ENCODE measurements at places on chromosomes 1 and 21.

DNA sequence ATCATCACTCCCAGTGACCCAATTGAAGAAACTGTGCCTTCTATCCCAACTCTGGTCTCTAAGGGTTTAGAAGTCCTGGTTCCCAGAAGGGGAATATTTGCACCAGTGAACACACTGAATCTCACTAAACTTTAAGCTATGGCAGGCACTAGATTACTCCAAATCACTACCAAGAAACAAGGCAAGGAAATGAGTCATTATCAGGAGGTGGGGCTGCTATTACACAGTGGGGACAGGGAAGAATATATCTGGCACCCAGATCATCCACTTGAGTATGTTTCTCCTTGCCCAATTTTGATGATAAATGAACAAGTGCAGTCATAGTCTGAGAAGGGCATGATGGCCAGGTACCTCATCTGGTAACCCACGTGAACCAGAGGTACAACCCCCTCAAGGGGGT, 7.0 kb downstream of the MRPL9 start:
- no peak for DNase-seq

- DNase-seq, result no peak
These were observed 322 bp downstream of the C1orf162 start for GRCh38 chr1:111474106-111474505.

DNA sequence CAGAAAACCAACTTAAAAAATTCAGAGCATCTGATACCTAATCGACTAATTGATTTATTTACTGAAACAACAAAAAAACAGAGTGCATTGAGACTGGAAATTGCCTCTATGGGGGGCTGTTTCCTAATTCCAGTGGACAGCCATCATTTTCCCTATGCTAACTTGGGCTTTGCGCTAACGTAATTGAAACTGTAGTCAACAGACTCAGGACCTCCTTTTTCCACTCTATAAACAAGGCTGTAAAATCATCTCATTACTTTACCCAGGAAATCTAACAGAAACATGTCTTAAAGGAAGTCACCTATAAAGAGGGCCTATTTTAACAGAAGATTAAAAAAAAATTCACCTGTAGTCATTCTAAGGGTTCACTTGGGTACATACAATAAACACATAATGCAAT, 2.1 kb downstream of the ERG start:
- DNase-seq, result no peak

DNA sequence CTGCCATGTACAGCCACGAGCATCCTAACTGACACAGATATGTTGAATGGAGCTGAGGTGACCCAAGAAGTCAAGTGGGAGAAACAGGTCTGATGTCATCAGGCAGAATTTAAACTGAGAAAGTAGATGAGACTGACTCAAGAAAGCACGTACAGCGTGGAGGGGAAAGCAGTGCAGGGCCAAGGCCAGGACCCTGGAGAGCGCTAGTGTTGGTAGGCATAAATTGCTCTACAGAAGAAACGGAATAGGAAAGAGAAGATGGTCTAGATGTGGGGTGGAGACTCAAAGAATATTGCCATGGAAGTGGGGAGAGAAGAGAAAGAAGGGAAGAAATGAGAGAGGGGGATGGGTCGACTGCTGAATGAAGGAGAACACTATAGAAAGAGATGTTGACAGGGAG, 45.3 kb upstream of the GJB5 start:
- no peak for DNase-seq

GRCh38 chr1:208988811-208989222, 594.7 kb upstream of the CAMK1G start:
- no peak for DNase-seq

DNA sequence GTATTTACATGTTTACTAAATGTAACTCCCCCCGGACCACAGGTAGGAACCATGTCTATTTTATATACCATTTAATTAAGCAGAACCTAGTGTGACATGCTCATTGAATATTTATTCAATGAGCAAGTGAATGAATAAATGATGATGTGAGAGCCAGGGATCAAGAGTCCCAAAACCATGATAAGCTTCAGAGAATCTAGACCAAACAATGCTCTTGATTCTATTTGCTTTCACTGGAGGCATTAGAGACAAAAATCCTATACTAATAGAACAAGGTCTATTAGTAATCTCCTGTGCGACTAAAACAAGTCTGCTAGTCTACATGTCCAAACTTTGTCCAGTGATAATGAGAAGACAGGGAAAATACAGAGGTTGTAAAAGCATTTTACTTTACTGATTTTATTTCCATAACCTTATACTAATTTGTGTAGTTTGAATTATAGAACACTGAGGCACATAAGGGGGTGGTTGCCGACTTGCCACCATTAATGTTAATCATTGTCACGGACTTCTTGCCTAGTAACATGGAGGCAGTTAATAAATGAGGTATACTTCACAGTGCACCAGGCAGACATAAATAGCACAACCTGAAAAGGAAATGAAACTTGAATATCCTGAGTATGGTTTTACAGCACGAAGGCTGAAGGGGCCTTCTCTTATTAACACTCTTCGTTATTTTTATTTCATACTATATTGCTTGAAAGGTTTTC, 69.8 kb downstream of the TBX15 start:
- DNase-seq, result no peak

DNA sequence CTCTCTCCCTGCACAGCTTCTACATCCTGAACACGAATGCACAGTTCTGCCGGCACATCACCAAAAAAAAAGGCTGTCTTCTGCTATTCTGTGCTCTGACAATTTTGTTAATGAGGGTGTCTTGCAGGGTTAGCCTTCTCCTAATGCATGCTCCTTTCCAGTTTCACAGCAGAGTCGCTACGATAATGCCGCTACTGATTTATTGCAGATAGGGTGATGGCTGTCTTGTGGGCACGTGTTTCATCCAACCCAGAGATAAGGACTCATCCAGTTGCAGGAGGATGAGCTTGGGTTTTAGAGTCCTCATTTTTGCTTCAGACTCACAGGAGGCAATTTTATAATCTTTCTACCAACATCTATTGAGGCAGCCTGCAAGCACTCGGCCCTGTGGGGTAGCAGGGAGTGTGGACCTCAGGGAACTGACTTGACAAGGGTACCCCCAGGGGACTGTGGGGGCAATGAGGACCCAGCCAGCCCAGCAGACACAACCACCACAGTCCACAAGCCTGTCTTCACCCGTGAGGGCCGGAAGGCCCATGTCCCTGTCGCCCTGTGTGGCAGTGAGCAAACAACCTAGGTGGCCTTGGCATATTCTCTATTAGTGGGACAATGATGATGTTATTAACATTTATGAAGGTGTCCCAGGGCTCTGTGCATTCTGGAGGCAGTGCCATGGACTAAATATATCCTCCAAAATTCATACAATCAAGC, 15.4 kb upstream of the UTS2 start:
- DNase-seq, result no peak

DNA sequence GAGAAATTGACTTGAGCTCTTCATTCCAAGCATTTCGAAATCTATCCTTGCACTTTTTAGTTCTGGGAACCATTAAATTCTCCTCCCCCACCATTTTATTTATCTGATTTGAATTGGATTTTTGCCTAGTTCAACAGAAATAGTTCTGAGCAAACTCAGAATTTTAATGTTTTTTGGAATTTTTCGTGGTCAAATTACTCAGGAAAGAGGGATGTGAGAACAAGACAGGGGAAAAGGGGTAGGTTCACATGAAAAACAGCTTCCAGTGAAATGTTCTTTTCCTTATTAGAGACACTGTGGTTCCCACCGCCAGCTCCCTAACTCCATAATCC, 5.7 kb upstream of the ZNF697 start:
- DNase-seq, result no peak

GRCh38 chr1:178819123-178819522, 51.8 kb downstream of the ANGPTL1 start:
- no peak for DNase-seq

DNA sequence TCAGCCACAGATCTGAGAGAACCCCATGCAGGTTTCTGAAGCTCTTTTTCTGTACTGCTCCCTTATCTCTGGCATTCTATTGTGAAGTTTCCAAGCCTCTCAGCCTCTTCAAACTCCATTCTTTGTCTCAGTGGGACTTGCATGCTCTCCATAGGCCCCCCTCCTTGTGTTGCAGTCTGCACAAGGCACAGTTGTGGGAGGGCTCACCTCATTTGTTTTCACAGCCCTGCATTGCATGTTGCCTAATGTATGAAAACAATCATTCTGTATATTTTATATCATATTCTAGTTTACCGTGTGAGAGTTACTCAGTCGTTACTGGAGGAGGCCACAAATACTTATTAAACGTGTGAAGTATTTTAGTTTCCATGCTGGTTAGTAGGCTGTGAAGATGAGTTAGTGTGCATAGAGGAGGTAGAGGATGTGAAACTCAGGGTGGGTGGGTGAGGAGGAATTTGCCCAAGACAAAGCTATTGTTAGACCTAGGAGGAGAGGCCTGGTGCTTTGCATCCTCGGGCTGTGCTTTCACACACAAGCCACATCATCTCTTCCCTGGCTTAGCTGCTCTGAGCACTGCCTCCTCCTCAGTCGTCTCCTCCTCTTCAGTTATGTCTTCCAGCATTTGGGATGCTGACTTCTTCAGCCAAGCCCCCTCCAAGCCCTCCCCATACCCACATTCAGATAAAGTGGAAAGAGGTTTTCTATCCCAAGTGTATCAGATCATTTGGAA, 7.8 kb upstream of the CHI3L2 start:
- DNase-seq, result peak; percentile 7

DNA sequence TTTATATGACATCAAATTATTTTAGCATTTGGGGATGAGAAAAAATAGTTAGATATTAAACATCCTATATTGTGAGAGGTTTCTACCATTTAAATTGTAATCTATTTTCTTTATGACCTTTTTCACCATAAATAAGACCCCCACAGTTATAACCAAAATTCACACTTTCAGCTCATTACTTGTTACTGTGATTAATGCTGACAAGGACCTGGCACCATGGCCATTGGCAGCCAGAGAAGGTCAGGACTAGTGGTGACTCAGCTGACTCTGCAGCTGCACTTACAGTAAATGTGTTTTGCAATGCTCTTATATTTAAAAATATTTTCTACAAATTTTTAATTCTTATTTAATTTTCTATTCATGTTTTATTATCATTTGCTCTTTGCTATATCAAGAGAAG, 133.3 kb upstream of the C1orf105 start:
- DNase-seq, result no peak

DNA sequence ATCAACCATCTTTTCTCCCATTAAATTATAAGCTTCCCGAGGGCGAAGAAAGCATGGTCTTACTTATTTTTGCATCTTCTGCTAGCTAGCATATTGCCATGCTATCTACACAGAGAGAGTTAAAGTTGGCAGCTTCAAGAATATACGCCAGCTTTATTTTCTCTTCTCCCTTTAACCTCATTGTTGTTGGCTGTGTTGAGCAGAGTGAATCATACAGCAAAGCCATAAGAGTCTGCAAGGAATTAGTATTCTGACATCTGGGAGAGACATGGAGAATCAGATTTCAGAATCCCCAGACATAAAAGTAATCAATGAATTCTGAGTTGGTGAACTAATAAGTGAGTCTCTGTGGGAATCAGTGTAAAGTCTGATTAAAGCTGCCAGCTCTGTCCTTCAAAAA, 649.6 kb upstream of the PTBP2 start:
- no peak for DNase-seq

DNA sequence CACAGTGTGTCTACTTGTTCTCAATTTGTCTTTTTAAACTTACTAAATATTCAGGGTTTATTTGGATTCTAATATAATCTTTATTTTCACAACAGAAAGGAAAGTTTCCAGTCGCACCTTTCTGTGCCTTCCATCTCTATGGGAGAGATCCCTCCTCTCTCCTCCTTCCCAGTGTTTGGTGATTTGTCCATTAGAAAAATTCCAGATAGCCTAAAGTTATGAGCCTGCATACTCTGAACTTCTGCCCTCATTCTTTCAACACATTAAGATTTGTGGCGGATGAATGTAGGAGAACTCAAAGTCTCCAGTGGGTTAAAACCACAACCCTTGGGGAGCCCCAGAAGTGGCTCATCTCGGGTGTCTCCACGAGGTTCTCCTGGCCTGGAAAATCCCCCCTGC, 3.6 kb downstream of the NHLH2 start:
- DNase-seq, result no peak

DNA sequence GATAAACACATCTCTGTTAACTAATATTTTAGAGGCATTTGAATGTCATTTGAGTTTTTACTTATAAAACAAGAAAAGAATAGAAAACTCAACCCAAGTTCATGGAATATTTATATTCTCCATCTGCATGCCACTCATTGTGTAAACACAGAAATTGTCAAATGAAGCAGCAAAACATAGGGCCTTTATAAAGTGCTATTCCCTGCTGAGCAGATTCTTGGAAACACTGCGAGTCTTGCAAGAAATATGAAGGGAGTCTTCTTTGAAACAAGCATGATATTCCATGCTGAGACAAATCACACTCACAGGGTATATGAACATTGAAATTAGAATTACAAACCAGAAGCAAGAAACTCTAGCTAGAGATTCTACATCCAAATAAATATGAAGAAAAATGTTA, 655.8 kb downstream of the BRINP3 start:
- DNase-seq, result no peak

- DNase-seq, result no peak
These were observed 247.4 kb downstream of the RHOU start for GRCh38 chr1:228982637-228983036.

DNA sequence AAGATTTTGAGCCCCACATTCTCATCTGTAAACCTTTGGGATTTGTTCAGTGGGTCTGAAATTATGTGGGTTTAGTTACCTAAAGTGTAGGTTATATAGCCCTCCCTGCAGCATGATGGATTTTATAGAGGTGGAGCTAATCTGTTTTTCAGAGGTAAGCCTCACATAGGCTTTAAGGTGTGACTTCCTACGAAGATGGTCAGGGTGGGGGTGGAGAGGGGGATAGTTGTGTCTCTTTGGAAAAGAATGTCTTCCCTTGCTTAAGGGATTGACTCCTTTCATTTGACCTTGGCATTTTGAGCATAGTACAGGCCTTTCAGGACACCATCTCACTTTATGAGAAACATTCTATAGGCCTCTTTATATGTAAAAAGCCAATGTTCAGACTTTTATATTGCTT, 3.4 kb downstream of the CACHD1 start:
- no peak for DNase-seq

DNA sequence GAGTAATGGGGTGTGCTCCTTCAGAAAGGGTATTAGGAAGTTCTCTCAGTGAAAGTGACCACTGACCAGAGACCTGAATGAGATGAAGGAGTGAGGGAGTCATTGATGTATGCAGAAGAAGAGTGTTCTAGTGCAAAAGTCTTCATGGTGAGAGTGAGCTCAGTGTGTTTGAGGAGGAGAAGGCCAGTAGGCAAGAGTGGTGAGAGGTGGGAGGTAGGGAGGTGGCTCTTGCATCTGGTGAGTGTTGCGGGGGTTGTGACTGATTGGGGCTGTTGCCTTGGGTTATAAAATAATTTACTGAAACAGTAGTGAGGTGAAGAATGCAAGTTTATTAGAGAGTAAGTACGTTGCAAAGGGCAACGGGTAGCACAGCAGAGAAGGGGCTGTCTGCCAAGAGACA, 26.2 kb downstream of the FMN2 start:
- DNase-seq, result no peak

DNA sequence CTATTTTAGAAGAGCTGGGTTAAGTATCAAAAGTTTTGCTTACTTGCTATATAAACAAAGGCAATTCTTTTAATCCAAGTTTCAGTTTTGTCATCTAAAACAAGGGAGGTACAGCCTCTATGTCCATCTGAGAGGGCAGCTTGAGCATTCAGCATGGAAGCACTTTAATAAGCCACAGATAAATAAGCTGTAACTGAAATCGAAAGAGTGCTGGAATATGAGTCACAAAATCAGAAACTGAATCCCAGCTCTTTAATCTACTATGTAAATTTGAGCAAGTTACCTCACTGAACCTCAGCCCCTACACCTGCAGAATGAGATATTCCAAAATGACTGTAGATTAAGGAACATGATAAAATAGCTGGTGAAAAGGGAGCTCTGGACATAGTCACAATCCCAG, 80.0 kb upstream of the HP1BP3 start:
- no peak for DNase-seq
